ENCODE measurements at places on chromosomes 7 and 10.

- no peak for DNase-seq
Observed at GRCh38 chr7:7761340-7761973, 43.0 kb upstream of the RPA3 start.

DNA sequence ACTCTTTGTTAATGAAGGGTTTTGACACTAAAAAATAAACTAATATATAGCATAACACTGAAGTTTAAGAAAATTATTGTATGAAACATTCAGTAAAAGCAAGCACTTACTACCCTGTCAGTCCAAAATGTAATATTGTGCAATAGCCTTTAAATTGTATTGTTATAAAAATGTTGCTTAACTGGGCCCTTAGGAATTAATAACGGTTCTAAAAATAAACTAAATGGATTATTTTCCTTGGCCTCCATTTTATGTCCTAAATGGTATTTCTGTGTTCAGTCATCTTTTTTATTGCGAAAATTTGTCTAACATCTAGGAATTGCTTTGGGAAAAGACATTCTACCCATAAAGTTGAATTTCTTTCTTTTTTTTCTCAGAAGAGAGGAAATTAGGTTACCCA is 49.0 kb upstream of the ABI1 start:
- DNase-seq = no peak

- DNase-seq = no peak
Observed at GRCh38 chr7:19117091-19117869, at the start of gene TWIST1. TSS of gene TWIST1 (minus strand) at chr7:19117636. CDS start at chr7:19117321, 315 bp downstream.

- DNase-seq = no peak
Observed at GRCh38 chr7:132451161-132451560, 125.1 kb downstream of the PLXNA4 start.

DNA sequence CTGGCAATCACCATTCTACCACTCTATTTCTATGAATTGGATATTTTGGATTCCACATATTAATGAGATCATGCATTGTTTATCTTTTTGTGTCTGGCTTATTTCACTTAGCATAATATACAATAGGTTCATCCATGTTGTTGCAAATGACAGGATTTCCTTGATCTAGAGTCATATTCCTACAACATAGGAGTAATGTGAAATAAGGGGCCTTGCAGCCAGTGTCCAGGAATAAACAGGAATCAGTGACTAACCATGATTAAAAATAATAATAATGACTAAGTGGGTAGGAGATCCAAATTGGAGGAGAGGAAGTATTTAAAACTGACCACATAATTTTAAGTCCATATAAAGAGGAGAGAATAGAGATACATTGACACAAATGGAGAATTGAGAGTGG is 49.9 kb downstream of the SCIN start:
- DNase-seq = no peak

DNA sequence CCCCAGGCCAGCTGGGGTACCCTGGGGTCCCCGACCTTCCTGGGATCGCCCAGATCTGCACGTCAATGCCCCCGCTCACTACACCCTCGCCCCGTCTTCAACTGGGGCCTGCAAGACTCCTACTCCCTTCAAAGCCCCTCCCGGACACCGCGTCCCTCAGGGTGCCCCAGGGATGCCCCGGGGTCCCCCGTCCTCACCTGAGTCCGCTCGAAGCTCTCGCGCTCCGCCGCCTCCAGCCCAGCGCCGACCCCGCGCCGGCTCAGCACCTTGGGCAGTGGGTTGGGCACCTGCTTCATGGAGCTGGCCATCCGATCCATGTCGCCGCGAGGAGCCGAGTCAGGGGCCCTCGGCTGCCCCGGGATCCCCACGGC is at the start of gene HIP1:
HIP1 (minus strand) TSS at position 338 of the 371 bp plus-strand sequence; CDS start at position 317, 21 bp downstream.
- no peak for DNase-seq

- no peak for DNase-seq
Observed at GRCh38 chr7:131014906-131015656, 281.1 kb upstream of the KLF14 start.
